ENCODE measurements at places on chromosomes 4 and X.
A peak's percentile ranks its signal among the peaks of the same experiment; 100 is the strongest.

- ATAC-seq, result peak; percentile 42
Observed at GRCh38 chr4:182175788-182176519, 67.2 kb upstream of the TENM3 start.

DNA sequence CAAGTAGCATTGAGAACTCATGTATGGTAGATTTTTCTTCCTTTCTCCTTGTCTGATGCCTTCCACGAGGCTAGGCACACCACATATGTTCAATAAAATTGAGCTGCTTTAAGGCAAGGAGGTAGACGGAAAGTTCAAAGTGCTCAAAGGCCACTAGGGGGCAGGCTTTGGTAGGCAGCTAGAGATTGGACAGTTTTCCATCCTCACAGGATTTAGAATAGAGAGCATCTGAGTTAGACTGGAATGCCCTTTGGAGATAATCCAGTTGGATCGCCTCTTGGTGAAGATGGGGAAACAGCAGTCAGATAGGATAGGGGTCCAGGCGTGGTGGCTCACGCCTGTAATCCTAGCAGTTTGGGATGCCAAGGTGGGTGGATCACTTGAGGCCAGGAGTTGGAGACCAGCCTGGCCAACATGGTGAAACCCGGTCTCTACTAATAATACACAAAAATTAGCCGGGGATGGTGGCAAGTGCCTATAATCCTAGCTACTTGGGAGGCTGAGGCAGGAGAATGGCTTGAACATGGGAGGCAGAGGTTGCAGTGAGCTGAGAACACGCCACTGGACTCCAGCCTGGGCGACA lies 30.4 kb downstream of the ELF4 start:
- ATAC-seq, result peak; percentile 48

- peak; percentile 47 for ATAC-seq
Observed at GRCh38 chr4:7967501-7968261, 28.0 kb upstream of the AFAP1 start.

DNA sequence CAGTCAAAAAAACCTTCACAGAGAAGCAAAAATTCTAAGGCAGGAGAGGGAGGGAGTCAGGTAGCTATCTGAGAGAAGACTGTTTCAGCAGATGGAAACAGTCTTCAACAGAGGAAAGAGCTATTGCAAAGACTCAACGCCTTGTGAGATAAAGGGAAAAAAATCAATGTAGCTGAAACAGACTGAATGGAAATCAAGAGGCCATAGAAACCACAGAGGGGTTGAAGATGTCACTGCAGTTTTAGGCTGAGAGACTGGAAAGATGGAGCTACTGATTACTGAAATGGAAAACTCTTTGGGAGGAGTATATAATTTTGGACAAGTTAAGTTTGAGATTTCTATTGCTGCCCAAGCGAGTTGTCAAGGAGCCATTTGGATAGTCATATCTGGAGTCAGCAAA lies 28.4 kb upstream of the CXCL8 start:
- no peak for ATAC-seq

DNA sequence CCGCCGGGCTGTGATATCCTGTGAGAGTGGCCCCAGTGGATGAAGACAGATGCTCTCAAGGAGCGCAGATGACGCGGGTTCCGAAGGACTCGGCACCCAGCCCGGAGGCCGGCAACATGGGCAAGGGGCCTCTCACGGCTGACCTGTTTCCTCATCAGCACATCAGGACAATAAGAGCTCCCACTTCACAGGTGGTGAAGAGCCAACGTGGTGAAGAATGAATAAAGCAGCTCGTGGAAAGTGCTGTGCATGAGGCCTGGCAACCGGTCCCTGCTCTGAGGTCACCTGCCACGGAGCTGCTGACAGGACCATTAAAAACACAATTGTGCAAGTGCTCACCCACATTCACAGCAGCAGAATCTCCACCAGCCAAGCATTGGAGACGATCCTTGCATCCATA lies 22.9 kb downstream of the ABLIM2 start:
- ATAC-seq, result no peak

DNA sequence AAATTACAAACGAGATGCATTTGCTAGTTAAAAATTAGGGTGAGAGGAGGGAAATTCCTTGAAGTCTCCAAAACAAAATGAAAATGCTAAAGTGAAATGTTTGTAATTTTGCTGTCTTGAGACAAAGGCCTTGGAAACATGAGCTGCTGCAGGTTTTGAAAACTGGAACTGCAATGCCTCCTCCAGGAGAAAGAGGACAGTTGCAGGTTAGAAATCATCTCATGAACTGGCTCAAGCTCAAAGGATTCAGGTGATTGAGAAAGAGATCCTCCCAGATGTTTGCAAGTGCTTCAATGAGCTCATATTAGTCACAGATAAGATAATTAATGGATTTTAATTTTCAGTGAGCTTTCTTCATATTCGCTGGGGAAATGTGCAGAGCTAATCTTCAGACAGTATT lies 32.4 kb downstream of the SMPX start:
- no peak for ATAC-seq

GRCh38 chr4:116401293-116401692 lies 684.1 kb downstream of the TRAM1L1 start:
- no peak for ATAC-seq

DNA sequence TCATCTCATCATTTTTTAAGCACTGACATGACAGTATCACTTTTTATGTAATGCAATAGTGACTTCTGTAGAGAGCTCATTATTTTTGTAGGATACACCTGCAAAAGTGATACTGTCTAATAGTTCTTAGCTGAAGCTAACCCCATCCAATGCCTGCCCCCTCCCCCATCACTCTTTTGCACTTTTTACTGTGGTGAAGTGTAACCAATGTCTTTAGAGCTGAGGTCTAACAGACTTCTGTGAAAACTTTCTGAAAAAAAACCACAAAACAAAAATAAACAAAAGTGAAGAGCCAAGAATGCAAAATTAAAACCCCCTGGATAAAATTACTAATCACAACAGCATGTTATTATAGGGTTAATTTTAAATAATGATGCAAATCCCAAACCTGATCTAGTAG lies 301.1 kb downstream of the ANK2 start:
- no peak for ATAC-seq

Measured in motor neuron (in vitro differentiated cells).